ENCODE measurements at places on chromosomes 7 and 10.

DNA sequence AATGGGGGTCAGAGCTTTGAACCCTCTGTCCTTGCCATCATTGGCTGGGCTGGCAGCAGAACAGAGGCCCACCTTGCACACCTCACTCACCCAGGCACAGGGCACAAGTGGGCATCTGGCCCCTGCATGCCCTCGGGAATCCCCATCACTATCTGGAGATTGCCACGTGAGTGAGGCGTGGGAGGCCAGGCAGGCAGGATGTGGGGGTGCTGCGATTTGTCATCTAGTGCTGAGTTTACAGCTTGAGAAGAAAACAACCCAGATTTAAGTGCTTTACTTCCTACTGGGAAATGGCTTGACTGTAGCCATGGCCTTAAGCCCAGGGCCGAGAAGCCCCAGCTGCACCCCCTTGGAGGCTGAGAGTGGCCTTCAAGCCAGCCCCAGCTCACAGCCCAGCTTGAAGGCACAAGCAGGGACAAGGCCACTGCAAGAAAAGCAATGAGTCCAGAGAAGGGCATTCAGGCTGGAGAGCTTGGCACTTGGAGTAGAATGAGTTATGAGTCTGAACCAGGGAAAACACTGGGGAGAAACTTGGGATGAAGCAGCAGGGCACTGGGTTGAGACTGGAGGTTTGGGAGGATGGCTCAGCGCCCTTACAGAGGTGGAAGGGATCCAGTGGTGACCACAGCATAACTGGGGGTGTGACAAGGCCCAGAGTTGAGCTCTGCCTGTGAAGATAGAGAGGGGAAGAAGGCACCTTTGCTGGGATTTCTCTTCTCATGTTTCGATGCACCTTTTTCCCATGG, 123.0 kb downstream of the CXCL12 start:
- no peak for DNase-seq

GRCh38 chr7:35721288-35721687, 26.4 kb upstream of the HERPUD2 start:
- DNase-seq = no peak

DNA sequence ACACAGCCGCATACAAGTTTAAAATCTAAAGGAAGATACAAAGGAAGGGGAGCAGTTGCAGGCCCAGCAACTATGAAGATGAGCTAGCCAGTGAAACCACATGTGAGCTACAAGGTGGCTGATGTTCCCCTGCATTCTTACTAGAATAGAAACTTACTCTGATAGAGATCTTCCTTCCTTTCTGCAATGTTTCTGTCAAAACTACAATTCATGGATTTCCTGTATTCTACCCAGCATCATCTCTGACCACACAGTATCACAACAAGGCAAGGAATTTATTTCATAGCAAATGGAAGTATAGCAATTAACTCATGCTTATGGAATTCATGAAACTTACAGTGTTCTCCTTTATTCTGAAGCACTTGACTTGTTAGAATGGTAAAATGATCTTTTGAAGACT, 68.7 kb upstream of the AASS start:
- no peak for DNase-seq

GRCh38 chr10:91694170-91694794, 61.4 kb upstream of the PPP1R3C start:
- no peak for DNase-seq

DNA sequence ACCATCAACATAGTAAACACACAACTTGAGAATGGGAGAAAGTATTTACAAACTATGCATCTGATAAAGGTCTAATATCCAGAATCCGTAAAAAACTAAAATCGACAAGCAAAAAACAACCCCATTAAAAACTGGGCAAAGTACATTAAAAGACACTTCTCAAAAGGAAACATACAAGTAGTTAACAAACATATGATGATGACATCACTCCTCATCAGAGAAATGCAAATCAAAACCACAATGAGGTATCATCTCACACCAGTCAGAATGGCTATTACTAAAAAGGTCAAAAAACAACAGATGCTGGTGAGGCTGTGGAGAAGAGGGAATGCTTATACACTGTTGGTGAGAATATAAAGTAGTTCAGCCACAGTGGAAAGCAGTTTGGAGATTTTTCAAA, 125.1 kb downstream of the TFPI2 start:
- DNase-seq = no peak

DNA sequence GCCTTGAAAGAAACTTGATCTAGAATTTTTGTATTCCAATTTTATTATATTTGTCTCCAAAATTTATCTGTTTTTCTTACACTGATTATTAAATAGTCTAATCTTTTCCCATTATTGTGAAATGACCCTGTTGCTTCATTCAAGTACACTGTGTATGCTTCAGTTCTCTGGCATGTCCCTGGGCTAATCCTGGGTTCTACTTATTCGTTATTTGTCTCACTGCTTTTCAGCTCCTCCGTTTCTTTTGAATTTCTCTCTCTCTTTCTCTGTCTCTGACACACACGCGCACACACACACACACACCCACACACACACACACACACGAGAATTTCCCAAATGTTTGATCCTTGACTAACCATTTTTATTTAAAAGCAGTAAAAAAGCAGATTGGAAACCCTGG, 768.6 kb downstream of the NRG3 start:
- DNase-seq = no peak

DNA sequence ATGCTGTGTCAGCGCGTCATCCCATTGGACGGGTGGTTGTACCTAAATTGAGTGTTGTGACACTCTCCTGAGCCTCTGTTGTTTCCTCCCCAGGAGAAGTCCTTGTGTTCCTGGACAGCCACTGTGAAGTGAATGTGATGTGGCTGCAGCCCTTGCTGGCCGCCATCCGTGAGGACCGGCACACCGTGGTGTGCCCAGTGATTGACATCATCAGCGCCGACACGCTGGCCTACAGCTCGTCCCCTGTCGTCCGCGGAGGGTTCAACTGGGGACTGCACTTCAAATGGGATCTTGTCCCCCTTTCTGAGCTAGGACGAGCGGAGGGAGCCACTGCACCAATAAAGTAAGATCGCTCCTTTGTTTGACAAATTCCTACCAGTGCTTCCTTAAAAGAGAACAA, 82.5 kb downstream of the GALNT11 start:
- no peak for DNase-seq

- no peak for DNase-seq
These were observed 1.4 kb downstream of the ERLIN1 start for GRCh38 chr10:100184426-100184825.

GRCh38 chr10:123869020-123869414, 22.6 kb downstream of the CPXM2 start:
- DNase-seq = no peak

- no peak for DNase-seq
These were observed 183.2 kb downstream of the AUTS2 start for GRCh38 chr7:69781412-69781846.

GRCh38 chr7:94514140-94514889, 4.7 kb downstream of the CASD1 start:
- no peak for DNase-seq

DNA sequence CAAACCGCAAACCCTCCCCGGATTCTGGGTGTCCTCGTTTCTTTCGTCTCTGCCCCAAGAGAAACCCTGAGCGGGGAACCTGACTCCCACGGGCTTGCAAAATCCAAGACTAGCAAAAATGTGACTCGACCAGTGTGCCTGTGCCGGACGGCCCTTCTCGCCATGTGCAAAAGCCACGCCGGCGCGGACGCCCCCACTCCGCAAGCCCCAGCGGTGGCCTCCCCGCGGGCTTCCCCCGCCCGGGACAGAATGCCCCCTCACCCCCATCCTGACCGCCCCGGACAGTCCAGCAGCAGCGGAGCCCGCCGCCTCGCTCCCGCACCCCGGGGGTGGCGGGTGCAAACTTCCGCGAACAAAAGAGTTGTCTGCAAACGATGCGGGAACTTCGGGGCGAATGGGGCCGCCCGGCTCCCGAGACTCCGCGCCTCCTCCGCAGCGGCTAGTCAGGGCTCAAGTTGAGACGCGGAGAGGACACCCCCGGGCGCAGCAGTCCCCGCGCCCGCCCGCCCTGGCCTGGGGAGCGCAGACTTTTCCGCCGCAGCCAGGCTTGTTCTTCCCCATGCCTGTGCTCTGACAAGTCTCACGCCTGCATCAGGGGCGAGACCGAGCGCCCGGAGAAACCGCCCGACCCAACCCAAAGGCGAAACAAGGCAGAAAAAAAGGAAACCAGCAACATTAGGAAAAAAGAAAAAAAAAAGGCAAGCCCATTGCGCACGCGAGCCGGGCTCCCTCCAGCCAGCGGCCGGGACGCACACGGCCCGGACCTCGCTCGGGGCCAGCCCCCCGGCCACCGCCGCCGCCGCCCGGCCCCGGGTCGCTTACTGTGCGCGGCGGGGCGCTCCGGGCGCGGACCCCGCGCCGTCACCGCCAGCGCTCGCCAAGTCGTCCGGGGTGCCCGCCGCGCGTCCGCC, 732 bp downstream of the FAM53B start:
- peak; percentile 51 for DNase-seq

DNA sequence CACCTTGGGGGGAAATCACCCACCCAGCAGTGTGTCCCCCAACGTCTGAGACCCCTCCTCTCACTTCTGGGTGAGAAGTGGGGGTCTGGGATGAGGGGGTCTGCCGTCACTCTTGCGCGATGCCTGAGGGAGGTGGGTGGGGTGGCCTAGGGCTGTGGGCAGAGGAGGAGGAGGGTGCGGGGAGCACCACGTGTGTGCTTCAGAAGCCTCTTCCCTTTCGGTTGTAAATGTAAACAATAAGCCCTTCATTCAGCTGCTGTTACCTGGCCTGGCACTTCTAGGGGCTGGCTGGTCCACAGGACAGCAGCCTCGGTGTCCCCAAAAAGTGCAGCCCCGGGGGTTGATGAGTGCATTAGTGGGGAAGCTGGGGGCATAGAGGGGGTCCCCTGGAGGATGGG, 1.3 kb downstream of the CLIP2 start:
- no peak for DNase-seq

- DNase-seq = no peak
These were observed 103.4 kb downstream of the SRPK2 start for GRCh38 chr7:105285118-105285874.

DNA sequence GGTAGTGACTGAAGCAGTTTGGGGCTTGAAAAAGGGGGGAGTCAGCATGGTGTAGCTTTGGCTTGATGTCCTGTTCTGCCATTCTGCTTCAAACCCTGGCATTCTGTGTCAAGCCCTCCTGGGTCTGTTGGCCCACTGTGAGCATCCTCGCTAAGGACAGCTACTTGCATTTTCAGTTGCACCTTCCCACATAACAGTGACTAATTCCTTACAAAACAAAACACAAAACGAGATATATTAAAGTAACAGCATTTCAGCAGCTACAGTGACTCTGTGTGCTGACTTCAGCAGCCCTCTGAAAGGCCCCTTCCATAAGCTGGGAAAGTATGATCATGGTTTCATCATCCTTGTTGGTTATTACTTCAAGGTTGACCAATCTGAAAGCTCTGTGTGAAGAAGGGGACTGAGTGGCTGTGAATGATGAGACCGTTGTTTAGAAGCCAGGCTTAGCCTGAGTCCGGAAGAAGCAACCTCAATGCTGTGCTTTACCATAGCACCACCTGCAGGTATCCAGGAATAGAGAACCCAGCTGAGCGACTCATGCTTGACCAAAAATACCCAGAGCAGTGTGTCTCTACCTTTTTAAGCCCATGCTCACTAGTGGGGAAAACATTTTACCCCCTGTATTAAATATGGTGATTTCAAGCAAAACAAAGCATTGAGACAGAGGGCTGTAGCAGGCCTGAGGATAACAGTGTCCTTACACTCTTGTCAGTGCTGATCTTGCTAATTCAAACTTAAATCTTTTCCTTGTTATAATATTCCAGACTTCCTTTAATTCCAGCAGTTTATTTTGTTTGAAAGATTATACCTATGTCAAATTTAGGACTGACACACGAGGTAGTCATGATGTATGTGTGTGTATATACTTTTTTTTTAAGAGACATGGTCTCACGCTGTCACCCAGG, 42.6 kb upstream of the CC2D2B start:
- no peak for DNase-seq

DNA sequence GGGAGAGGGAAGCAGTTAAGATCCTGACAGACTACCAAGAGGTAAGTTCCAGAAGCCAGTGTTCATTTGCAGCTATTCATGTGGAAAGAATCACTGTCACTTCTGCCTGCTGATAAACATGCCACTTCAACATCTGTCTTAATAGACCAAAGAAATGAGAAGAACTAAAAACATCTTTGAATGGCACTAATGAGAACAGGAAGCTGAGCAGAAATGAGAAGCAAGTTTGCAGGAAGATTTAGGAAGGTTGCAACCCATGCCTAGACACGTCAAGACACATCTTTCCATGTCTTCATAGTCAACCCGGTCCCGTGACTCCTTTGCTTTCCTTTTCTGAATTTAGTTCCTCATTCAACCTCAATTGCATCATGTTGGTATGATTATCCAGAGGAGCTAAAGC, 180.0 kb downstream of the PDE1C start:
- no peak for DNase-seq

- no peak for DNase-seq
These were observed 947.9 kb upstream of the LRRN3 start for GRCh38 chr7:110142939-110143526.

DNA sequence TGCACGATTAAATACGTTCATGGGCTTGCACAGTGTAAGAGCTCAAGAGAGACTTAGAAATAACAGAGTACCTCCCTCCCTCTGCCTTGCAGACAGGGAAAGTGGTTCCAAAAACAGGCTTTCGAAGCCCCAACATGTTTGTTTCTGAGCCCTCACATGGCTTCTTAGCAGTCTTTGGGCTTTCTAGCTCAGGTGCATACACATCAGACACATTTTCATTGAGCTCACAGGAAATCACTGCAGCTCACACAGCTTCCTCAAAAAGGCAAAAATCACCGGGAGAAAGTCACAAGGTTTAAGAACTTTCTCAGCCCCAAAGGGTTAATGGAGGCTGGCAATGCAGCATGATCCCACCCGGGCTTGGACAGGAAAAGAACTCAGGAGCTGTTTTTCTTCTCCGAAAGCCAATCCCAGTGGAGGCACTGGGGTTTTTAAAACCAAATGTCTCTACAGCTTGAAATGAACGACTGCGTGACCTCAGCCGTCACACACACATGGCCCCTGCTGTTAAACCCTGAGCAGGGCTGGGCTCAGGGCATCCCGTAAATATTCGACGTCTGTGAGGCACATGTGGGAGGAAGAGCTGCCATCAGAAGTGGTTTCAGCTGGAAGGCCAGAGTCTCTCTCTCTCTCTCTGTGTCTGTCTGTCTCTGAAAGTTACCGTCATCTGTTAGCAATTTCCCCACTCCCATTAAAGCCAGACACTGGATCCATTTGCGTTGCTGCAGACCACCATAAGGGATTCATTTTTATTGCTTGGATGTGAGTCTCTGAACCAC, 69.7 kb downstream of the CALML3 start:
- no peak for DNase-seq

- no peak for DNase-seq
These were observed 37.6 kb downstream of the GET4 start for GRCh38 chr7:913736-914520.

- DNase-seq = no peak
These were observed 538.9 kb downstream of the INHBA start for GRCh38 chr7:41163991-41164390.

DNA sequence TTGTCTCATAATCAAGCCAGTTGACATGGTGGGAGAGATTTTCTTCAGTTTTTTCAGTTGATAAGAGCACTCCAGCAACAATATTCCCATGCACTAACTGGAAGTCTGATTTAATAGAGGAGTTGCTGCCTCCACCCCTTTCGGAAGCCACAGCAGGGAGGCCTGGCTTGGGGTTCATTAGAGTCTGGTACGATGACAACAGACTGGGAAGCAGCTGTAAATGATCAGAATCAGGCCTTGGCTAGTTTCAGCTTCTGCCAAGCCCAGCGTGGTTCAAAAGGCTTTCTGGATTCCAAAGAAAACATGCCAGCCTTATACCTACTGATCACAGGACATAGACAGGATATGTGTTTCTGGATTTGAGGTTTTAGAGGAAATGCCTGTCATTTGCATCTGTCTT, 274.0 kb downstream of the CSTF2T start:
- no peak for DNase-seq

All from activated T-cell treated with anti-CD3 and anti-CD28 coated beads, Interleukin-2, amount 50 U/mL, for 1 hour (primary cell).